Activated T-helper 1 cell treated with anti-CD3 and anti-CD28 coated beads, Interleukin-2, amount 50 U/mL, for 16 hours (primary cell): ENCODE measurements at places on chromosomes 7 and 10.

DNA sequence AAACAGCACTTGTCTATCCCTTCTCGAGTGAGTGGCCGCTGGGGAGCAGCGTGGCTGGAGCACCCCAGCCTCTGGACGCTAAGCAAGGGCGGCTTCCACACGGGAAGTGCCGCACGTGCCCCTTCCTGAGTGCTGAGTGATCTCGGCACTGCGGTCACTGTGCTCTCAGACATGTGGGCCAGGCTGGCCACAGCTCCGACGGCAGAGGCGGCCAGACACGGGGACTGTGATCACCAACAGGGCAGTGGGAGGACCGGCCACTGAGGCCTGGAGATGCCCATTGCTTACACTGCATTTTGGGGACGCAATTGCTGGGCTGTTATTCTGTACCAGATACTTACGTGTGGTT lies 7.0 kb downstream of the ECHS1 start:
- no peak for DNase-seq

DNA sequence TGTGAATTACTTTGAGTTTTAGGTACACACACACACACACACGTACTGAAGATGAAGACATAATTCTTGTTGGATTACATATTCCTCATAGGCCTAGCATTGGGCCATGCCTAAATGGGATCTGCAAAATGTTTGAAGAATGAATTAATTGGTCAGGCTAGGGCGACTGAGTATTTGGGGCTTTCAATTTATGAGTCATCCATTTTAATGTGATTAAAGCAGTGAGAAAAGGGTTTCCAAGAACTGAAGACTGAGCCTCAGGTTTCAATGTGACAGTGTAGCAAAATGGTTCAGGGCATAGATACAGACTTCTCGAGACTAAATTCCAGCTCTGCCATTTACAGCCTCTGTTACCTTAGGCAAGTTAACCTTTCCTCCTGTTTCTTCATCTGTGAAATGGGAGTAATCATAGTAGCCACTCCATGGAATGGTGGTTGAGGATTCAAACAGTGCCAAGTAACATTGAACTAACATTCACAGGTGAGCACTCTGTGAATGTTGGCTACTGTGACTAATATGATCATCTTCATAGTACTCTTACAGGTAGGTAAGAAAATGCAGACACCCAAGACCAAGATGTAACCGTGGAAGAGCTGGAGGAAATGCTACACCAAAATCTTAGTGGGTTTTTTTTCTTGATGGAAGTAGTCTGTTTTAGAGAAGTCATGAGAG lies 7.6 kb downstream of the BPGM start:
- DNase-seq: no peak

DNA sequence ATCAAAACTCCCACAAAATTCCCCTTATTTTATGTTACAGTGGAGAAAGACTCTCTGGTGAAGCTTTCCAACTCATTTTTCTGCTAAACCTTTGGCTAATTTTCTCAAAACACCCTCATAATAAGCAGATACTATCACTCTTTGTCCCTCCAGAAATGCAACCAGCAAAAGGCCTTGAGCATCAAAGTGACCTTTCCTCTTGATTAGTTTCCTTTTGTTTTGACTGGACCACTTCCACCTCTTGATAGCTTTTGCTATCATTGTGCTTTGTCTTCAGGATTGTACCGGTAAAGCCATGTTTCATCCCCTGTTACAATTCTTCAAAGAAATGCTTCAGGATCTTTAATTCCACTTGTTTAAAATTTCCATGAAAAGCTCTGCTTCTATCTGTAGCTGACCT lies 115.1 kb upstream of the SLC13A1 start:
- no peak for DNase-seq

DNA sequence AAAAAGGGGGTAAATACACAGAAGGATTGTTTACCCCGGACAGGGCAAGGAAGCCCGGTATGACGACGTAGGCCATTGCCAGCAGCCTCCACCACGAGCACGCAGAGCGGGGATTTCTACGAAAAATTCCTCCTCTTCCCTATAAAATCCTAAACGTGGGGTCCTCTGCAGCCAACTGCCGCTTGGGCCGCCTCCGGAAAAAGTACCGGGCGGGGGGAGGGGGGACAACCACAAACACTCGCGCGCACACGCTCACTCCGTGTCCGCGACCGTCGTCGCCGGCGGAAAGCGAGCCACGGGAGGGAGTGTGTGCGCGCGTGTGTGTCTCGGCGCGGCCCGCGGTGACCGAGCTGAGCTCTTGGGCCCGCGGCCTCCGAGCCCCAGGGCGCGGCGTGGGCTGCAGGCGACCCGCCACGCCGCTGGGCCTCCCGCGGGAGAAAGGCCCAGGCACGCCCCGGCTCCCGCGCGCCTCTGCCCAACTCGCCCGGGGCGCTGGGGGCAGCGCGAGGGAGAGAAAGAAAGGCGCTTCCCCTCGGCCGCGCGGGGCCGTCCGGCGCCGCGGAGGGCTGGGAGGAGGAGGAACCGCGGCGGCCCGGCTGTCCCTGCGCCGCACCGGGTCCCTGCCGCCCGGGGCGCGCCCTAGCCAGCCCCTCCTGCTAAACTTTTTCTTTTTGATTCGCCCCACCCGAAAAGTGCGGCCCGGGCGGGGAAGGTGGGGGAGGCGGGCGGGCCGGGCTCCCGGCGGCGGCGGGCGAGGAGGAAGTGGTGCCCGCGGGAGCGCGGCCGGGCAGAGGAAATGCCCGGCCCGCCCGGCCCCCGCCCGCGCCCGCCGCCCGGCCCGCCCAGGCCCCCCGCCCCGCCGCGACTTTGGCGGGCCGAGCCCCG lies 1.5 kb downstream of the CTBP2 start:
- no peak for DNase-seq

GRCh38 chr10:5570979-5571810 lies 46.4 kb downstream of the CALML3 start:
- DNase-seq: no peak

- DNase-seq: no peak
Observed at GRCh38 chr7:31475368-31475767, 38.5 kb upstream of the ITPRID1 start.

DNA sequence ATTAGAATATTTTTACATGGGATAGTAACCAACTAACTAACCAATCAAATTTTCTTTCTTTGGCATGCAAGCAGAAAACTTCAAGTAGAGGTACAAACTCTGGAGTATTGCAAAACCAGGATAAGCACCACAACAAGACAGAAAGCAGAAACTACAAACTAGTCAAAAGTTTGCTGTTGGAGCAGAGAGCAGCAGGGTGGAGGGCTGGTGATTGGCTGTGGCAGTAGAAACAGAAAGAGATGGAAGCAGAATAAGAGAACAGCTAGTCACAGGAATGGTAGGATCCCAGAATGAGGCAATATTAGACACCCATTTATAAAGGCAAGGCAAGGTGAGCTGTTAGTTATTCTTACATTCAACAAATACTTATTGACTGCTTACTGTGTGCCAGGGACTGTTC lies 6.8 kb upstream of the MACC1 start:
- DNase-seq: no peak

DNA sequence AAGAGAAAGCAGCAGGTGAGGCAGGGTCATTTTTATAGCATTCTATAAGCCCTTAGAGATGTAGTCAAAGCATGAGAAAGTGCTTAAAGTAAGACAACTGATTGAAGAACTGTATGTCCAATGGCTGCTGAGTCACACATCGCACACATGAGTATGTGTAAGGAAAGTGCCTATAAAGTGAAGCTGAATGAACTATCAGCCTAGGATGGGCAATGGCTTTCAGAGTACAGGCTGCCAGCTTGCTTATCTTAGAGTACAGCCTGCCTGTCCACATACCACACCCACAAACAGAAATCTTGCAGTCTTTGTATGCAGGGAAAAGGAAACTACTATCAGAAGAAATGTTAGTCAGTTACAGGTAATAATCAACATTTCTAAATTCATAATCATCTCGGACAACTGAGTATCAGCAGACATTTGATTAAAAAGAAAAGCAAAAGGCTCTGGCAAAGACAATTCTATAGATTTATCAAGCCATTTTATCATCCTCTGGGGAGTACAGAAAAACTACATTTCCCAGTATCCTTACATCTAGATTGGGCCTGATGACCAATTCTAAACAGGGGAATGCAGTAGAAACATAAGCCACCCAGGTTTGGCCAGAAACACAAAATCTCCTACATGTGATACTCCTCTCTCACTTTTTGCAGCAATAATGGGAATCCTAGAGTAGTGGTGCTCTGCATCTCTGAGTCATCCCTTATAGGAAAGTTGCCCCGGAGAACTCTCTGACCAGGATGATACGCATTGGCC lies 16.2 kb upstream of the EPHB6 start:
- DNase-seq: no peak

DNA sequence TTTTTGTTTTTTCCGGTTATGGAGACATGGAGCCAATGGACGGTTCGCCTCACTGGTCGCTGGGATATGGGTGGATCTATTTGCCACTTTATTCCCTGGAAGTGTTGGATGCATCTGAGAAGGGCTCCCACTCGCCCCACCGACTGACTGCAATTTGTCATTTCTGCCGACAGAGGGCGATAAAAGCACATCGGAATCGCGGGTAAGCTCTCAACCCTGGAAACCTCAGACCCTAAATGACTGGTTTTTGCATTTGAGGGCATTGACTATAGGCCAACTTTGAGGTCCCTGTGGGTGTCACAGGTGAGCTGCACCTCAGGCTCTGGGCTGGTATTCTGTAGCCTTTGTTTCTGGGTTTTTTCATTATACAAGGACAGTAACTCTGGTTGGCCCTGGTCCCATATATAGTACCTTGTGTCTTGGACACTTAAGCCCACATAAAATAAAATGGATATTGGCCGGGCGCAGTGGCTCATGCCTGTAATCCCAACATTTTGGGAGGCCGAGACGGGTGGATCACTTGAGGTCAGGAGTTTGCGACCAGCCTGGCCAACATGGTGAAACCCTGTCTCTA lies 11.9 kb upstream of the OPALIN start:
- DNase-seq: peak; percentile 22

- no peak for DNase-seq
Observed at GRCh38 chr7:107879400-107880035, 11.5 kb upstream of the DLD start.

- no peak for DNase-seq
Observed at GRCh38 chr10:100204370-100204769, 18.5 kb upstream of the ERLIN1 start.

- no peak for DNase-seq
Observed at GRCh38 chr10:25076506-25077177, 60.2 kb downstream of the THNSL1 start.

- DNase-seq: no peak
Observed at GRCh38 chr7:151075662-151075971, 5.0 kb downstream of the FASTK start.

DNA sequence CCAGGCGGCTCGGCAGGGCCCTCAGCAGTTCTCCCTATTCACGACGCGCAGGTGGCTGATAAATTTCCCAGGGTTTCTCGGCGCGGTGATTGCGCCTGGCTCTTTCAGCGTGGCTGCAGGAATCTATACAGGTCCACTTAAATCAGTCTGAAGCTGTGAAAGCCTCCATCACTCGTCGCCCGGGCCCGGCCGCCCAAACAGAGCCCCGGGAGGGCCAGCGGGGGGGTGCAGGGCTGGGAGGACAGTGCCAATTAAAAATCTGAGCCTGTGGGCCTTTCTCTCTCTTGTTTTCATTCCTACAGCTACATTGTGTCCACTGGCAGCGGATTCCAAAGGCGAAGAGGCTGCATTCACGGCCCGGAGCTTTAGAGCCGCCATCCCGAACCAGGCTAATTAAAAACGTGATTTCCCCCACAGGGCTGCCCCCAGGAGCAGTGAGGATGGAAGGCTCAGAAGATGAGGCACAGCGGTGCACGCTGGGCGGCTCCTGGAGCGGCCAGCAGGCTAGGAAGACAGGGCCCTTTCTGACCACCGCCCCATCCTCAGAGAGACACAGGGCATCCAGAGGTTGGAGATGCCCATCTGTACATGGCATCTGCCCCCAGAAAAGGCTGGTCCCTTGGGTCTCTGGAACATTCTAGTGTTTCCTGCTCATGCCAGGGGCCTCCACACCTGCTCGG lies 100.7 kb downstream of the FAM53B start:
- DNase-seq: no peak

- no peak for DNase-seq
Observed at GRCh38 chr10:49435225-49435624, 39.3 kb upstream of the DRGX start.

DNA sequence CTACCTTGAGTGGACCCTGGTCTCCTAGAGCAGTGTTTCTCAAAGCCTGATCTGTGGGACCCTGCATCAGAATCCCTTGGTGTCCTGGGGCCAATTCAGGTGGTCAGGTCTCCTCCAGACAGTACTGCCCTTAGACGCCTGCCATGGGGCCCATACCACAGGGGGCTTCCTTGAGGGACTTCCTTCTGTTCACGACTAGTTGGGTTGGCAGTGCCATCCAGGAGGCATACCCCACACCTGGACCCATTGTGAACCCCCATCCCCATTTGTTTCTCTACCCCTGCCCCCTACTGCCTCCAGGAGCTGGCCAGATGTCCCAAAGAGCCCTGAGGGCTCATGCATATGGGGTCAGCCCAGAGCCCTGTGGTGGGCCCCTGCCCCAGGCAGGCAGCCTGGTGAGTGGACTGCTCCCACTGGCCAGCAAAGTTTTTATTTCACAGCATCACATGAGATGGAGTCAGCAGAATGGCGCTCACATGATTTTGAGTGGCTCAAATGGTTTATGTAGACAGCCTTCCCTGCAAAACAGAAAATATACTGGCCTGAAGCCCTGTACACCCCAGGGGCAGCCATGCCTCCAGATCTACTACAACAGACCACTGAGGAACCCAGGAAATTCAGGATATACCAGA lies 259.9 kb upstream of the ZMIZ1 start:
- DNase-seq: no peak

DNA sequence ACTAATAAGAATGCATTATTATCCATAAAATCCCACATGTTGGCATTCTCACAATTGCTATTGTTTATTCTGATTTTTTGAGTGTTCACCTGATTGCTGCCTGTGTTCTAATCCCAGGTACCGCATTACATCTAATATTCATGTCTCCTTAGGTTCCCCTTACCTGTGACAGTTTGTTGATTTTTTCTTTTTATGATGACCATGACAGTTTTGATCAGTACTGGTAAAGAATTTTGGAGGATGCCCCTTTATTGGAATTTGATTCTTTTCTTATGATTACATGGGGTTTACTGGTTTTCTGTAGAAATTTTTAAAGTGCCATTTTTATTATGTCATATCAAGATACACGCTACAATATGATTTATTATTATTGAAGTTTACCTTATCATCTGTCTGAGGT lies 1091.1 kb downstream of the NRG3 start:
- DNase-seq: no peak
